ENCODE measurements at places on chromosomes 12 and 14. TPM values are rescaled to one million over a fixed set of nuclear protein-coding genes. Genes with fewer than 3 reads are reported as not detected.

Gene GPR84
- not detected for total RNA-seq

Gene OLR1
- not detected for total RNA-seq

Gene MMP17
- total RNA-seq: 11.3 TPM

Gene GPRC5A
- not detected for total RNA-seq

Gene CLEC9A
- not detected for total RNA-seq

DNA sequence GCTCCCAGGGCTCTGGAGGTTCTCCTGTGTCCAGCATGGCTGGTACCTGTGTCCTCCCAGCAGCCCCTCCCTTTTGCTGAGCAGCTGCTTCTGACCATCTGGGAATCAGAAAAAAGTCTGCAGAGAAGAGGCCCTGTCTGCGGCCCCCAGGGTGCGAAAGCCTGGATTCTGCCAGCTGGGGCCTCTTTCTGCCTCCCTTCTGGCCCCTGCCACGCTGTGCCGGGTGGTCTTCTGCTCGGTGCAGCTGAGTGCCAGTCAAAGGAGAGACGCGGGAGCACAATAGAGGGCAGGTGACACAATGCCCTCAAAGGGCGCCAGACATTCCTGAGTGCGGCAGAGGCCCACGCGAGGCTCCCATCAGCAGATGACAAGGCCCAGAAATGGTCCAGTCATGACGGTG is 12.6 kb downstream of the BTBD6 start:
- H3K4me3 ChIP-seq: no peak overlapping the region
- H3K4me1 ChIP-seq: peaks cover 11% of the 10 kb centered on the region
- H3K27me3 ChIP-seq: no peaks in the 10 kb centered on the region
- H3K27ac ChIP-seq: no peak overlapping the region

GRCh38 chr12:114967151-114967550 is 283.2 kb upstream of the TBX3 start:
- no peak overlapping the region for H3K4me3 ChIP-seq
- DNase-seq: no peak
- H3K4me1 ChIP-seq: no peaks in the 10 kb centered on the region
